ENCODE measurements at places on chromosomes 4 and X. TPM values are rescaled to one million over a fixed set of nuclear protein-coding genes. Genes with fewer than 3 reads are reported as not detected.

- DNase-seq = no peak
These were observed 28.6 kb upstream of the CYP2U1 start for GRCh38 chr4:107902715-107903114.

GRCh38 chr4:36385951-36386571, 104.6 kb downstream of the DTHD1 start:
- no peak for DNase-seq

- no peak for DNase-seq
These were observed 17.0 kb upstream of the CHRNA9 start for GRCh38 chr4:40317916-40318658.

DNA sequence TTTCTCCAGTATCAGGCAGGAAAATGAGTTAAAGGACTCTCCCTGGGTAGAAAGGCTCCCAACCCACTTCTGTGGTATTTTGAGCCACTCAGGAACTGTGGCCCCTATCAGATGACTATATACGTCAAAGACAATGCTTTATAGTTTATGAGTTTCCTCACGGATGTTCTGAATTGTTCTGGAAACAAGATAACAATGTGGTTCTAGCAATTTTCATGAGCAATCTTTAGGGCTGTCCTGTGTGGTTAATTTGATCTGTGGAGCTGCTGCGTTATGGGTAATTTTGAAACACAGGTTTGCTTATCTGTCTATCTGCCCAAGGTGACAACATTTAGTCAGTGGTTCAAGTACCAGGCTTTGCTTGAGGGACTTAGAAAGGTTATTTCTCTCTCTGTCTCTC, 46.7 kb upstream of the IL2 start:
- DNase-seq = no peak

DNA sequence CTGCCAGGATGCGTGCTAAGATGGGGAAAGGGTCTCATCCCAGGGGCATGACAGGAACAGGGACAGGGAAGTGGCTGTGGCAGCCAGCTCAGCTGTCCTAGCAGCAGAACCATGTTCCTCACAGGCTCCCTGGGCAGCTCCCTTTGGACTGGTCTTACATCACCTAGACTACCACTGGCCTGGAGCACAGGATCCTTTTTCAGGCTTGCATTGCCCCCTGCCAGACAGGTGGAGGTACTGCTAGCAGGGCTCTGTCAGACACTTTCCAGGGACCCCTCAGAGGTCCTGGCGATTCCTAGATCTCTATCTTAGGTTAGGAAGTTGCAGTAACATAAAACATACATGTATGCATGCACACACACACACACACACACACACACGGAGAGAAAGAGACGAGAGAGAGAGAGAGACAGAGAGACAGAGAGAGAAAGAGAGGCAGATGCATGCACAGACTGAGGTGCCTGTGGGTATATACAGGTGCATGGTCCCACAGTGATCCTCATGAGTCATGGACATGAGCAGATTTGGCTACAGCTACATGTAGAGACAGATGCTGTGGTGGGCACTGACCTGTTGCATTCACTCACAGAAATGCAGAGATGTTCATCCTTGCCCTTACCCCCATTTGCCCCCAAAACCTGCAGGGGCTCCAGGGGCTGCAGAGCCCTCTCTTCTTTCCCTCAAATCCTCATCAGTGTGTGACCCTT, 63.6 kb downstream of the STARD8 start:
- no peak for DNase-seq

DNA sequence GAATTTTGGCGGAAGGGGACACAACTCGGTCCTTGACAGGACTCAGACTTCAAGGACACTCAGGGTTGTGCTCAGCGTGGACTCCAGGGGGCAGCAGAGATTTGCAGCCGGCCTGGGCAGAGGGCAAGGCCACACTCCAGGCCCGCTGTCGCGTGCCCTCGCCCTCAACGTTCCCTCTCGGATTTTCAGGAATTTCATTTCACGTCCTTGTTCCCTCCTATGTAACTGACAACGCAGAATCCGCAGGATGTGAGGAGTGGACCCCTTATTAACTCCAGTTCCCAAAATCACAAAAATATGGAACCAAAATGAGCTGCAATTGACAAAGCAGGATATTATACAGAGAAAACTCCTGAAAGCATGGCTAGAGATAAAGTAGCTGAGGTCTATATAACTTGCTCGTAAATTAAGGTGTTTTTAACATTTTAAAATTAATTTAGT, 21.0 kb upstream of the DCTD start:
- peak; percentile 55 for DNase-seq

The ZDHHC9 gene
- polyA plus RNA-seq = 46.6 TPM

The TEX13B gene
- polyA plus RNA-seq = not detected

The TMEM47 gene
- polyA plus RNA-seq = 47.2 TPM

Data from right renal pelvis (tissue), 4 donors.